T-helper 9 cell (primary cell): ENCODE measurements at places on chromosomes 7 and 10.

DNA sequence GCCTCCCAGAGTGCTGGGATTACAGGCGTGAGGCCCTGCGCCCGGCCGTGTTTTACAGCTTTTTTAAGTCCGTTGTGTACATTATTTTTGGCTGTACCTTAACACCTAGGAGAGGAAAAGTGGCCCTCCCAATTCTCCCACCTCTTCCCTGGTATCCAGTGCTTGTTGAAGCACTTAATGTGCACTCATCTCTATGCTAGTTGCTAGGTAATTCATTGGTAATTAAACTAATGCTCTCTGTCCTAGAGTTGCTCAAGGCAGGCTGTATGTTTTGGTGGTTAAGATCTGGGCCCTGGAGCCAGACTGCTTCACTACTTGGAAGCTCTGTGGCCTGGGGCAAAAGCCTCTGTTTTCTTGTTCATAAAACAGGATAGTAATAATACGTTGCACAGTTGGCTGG lies 19.6 kb downstream of the AVPI1 start:
- DNase-seq = no peak

DNA sequence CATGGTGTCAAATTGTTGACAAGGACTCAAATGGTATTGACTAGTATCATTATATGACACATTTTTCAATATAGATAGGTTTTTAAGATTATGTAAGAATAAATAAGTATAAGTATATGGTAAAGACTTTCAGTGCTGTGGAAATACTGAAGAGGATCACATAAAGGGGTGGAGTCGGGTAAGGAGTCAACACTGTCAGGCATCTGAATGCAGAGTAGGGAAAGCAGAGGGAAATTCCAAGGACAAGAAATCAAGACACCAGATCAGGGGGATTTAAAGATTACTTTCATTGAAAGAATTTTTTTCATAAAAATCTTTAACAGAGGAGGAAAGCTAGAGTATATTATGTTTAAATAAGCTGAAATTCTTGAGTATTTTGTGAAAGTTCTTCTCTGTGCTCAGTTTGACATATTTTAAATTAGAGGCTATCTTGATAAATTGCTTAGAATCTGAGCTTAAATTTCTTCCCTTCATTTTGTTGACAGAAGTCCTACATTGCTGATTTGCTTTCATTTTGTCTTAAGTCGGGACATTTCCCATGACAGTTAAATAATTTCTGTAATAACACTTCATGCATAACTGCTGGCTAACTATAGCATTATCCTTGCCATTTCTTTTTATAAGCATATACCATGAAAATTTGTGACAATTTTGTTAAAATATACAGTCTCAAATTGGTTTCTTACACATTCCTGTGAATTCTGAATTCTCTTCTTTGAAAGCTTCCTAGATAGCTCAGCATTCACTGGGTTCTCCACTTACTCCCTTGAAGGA lies 244.3 kb downstream of the PRKG1 start:
- DNase-seq = no peak

- DNase-seq = no peak
Observed at GRCh38 chr10:77187376-77187999, 450.1 kb downstream of the KCNMA1 start.

GRCh38 chr10:76352300-76352699 lies 920.9 kb downstream of the LRMDA start:
- DNase-seq = no peak

DNA sequence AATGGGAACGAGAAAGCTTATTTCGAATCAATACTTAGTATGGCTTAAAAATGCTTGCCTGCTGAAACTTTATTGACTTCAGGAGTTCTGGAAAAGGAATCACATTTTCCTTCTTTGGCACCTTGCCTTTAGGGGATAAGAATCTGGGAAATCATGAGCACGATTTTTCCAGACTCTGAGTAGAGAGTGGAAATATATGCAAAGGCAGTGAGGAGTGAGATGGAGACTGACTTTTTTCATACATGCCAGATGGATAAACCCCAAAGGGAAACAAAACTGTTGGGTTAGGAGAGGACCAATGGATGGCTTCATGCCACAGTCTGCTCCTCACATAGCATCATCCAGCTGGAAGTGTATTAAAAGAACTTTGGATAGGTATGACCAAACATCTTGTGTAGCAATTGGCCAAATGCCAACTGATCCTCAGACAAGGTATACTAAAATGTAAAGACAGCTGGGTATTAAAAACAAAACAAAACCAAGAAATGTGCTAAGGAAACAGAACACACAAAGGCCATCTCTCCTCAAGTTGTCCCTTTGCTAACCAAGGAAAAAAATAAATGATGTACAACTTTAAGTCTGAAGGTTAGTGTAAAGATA lies 1.7 kb downstream of the COL28A1 start:
- DNase-seq = no peak

DNA sequence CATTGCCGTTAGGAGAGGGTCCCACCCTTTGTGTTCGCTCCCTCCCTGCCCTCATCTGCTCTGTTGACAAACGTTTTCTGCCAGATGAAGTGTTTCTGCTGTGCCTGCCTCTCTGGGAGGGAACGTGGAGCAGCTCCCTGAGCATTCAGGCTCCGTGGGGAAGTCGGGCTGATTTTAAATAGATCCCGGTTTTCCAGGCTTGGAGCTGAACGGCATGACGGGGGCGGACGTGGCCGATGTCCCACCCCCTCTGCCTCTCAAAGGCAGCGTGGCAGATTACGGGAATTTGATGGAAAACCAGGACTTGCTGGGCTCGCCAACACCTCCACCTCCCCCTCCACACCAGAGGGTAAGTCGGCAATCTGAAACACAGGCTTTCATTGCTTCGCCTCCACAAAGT lies 101.9 kb upstream of the NPS start:
- DNase-seq = no peak

GRCh38 chr10:55629793-55630490 lies 731.1 kb downstream of the ZWINT start:
- DNase-seq = no peak
